B cell (primary cell): ENCODE measurements at places on chromosomes 7 and 10.

- DNase-seq: no peak
Observed at GRCh38 chr7:106143711-106144337, 31.7 kb upstream of the SYPL1 start.

DNA sequence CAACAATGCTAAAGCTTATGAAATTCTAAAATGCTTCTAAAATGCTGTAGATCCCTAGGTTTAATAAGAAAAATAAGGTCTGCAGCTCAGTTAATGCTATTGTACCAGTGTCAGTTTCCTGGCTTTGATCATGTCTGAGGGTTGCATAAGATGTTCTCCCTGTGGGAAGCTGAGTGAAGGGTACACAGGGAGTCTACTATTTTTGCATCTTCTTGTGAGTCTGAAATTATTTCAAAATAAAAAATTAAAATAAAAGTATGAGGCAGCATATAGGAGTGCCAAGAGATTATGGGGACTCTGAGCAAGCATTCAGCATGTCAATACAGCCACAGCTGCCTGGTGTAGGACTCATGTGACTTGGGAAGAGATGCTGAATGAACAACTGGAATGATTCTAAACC, 14.7 kb downstream of the CHST15 start:
- no peak for DNase-seq

DNA sequence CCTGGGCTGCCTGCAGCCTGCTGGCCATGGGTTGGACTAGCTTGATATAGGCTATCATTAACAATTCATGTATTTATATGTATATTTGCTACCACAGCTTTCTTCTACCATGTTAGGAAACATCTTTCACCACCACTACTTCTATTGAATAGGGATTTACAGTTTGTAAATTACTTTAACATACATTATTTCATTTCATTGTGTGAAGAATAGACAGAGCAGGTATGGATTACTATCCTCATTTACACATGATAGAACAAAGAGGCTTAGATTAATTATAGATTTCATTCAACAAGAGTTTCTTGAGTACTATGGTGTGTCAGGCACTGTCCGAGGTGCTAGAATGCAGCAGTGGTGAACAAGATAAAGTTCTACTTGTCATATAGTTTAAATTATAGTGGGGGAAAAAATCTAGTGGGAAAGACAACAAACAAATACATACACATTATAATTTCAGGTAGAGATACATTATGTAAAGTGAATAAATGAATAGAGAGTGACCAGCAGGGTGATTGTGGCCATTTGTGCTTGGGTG, 20.6 kb downstream of the VTI1A start:
- no peak for DNase-seq

GRCh38 chr10:114753126-114753525, 68.5 kb upstream of the FHIP2A start:
- no peak for DNase-seq

DNA sequence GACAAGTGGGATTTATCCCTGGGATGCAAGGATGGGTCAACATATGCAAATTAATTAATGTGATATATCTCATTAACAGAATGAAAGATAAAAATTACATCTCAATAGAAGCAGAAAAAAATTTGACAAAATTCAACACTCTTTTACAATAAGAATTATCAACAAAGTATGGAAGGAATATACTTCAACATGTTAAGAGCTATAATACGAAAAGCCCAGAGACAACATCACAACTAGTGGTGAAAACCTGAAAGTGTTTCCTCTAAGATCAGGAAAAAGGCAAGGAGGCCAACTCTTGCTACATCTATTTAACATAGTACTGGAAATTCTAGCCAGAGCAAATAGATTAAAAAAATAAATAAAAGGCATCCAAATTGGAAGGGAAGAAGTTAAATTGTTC, 970.0 kb upstream of the POT1 start:
- DNase-seq: no peak

GRCh38 chr7:34406848-34407530, 251.0 kb upstream of the NPSR1 start:
- DNase-seq: no peak

GRCh38 chr10:124003481-124003870, 89.9 kb downstream of the CHST15 start:
- no peak for DNase-seq

GRCh38 chr7:106752367-106752766, 91.4 kb upstream of the CCDC71L start:
- DNase-seq: no peak

DNA sequence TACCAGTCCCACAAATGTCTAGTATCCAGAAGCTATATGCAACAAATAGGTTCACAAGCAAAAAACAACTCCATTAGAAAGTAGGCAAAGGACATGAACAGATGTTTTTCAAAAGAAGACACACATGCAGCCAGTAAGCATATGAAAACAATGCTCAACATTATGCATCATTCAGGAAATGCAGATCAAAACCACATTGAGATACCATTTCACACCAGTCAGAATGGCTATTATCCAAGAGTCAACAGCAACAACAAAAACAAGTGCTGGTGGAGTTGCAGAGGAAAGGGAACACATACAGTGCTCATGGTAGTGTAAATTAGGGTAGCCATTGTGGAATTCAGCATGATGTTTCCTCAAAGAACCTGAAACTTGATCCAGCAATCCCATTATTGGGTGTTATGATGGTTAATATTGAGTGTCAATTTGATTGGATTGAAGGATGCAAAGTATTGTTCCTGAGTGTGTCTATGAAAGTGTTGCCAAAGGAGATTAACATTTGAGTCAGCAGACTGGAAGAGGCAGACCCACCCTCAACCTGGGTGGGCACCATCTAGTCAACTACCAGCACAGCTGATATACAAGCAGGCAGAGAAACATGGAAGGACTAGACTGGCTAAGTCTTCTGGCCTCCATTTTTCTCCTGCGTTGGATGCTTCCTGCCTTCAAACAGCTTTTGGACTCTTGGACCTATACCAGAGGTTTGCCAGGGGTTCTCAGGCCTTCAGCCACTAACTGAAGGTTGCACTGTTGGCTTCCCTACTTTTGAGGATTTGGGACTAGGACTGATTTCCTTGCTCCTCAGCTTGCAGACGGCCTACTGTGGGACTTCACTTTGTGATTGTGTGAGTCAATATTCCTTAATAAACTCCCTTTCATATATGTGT, 218.4 kb upstream of the SEMA3D start:
- DNase-seq: no peak
